ENCODE measurements at places on chromosomes 6 and 20.
A peak's percentile ranks its signal among the peaks of the same experiment; 100 is the strongest.

GRCh38 chr6:70381417-70381782 is 31.9 kb upstream of the FAM135A start:
- DNase-seq: no peak

- DNase-seq: no peak
Measured at GRCh38 chr6:113578691-113579090, 278.5 kb upstream of the MARCKS start.

DNA sequence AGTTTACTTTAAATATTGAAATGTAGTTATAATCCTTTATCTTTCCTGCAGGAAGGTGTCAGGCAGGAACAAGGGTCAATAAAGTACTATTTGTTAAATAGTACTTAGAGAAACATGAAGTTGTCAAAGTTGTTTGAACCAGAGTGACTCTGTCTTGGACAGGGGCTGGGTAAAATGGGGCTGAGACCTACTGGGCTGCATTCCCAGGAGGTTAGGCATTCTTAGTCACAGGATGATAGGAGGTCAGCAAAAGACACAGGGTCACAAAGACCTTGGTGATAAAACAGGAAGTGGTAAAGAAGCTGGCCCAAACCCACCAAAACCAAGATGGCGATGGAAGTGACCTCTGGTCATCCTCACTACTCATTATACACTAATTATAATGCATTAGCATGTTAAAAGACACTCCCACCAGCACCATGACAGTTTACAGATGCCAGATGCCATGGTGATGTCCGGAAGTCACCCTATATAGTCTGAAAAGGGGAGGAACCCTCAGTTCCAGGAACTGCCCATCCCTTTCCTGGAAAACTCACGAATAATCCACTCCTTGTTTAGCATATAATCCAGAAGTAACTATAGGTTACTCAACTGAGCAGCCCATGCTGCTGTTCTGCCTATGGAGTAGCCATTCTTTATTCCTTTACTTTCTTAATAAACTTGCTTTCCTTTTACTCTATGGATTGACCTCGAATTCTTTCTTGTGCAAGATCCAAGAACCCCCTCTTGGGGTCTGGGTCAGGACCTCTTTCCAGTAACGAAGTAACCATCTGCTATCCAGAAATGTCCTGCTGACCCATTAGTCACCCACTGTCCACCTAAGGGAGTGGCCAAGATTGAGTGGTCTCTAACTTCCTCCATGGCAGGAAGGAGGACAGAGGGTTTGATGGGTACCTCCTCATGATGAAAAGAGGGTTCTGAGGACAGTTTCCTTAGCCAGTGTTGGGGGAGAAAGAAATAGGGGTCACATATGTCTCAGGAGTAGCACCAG is 19.6 kb downstream of the SLC22A2 start:
- peak; percentile 66 for DNase-seq

GRCh38 chr6:50905297-50905696 is 86.6 kb downstream of the TFAP2B start:
- peak; percentile 78 for DNase-seq

GRCh38 chr6:95091823-95092436 is 485.4 kb upstream of the MANEA start:
- DNase-seq: peak; percentile 67

- DNase-seq: no peak
Measured at GRCh38 chr20:25491446-25492038, 84.1 kb downstream of the GINS1 start.

DNA sequence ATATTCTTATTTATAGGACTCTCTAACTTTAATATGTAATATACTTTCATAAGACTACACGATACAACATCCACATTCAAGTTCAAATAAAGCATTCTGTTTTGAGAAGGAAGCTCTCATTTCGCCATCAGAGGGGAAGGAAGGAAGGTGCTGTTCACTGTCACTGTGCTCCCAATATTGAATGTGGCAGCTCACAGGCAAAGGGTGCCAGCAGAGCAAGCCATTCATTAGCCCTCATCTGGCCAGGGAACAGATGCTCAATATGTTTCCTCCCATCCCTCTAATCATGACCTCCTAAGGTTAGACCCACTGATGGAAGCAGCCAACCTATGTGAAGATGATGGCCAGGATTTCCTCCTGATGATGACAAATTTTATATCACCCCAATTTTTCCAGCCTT is 154.4 kb downstream of the DST start:
- no peak for DNase-seq

DNA sequence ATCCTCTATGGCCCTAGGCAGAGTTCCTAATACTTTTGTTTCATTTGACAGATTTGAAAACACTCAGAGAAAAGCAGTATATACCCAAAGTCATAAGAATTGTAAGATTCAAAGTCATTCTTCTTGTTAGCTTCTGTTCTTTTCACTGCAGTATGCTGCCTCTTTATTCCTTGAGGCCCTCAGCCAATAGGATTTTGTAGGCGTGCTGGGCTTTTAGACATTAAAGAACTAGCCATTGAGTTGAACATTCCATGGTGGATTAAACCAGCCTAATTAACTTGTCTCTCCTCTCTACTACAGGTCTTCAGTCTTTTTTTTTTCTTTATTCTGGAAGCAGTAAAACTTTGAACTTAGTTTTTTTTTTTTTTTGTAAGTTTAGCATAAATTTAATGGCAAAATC is 186.3 kb downstream of the PLCB4 start:
- no peak for DNase-seq

DNA sequence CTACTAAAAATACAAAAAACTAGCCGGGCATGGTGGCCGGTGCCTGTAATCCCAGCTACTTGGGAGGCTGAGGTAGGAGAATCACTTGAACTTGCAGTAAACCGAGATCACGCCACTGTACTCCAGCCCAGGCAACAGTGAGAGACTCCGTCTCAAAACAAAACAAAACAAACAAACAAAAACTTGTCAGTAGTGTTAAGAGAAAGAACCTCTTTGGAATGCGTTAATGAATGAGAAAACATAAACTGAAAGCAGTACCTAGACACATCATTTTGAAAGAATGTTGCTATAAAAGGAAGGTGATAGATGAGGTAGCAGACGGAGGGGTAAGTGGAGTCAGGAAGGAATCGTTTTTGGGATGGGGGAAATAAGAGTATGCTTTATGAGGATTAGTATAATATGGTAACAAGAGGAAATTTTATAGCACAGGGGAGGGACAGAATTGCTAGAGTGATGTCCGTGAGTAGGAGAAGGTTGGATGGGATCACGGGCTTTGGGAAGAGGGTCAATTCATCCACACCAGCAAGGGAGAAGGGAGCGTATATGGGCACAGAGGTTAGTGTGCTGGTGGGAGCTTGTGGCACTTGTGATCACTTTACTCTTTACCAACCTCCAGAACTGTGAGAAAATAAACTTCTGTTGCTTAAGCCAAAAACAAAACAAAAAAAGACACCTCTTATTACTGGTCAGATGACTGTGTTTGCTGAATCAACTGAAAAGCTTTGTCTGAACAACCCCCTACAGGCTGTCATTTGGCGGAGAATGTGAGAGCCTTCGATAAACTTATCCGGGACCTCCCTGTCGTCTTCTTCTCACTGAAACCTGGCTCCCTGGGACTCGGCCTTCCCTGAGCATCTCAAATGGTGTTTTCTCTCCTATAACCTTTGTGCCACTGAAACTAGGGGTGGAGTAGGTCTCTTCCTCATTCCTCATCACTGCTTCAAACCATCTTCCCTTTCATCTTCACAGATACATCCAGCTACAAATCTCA is 48.9 kb upstream of the TFAP2A start:
- DNase-seq: peak; percentile 15

DNA sequence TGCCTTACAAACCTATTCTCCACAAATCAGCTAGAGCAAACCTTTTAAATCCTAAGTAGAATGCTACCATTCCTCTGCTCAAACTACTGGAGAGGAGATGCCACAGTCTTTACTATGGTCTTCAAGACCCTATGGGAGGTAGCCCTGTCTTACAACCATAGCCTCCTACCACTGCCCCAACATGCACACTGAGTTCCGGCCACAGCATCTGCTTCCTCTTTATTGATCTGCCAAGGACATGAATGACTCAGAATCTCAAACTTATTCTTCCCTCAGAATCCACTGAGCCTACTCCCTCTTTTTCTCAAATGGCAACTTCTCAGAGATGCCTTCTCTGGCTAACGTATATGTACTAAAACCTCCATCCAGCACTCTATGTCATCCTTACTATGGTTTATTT is 12.2 kb upstream of the ANKEF1 start:
- no peak for DNase-seq

DNA sequence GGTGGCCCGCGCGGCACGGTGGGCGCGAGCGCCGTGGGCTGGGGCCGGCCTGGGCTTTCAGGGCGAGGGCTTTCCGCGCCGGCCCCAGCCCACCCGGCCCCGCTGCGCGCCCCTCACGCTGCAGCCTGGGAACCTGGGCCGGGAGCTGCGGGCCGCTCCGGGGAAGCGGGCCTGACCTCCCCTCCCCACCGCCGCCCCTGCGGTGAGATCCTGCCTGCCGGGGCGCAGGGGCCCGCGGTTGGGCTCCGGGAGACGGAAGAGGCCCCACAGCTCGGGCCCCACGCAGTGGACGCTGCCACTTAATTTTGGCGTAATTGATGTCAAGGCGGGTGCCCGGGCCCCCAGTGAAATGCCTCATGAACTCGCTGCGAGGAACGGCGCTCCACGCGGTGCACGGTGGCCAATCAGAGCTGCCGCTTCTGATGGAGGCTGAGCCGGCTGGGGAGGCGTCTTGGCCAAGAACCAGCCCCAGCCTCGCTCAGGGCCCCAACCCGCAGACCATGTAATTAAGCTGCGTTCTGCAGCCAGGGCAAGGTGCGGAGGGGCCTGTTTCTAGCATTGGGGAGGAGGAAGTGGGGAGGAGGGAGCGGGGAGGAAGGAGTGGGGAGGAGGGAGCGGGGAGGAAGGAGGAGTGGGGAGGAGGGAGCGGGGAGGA is 96.1 kb upstream of the BHLHE23 start:
- DNase-seq: peak; percentile 35

DNA sequence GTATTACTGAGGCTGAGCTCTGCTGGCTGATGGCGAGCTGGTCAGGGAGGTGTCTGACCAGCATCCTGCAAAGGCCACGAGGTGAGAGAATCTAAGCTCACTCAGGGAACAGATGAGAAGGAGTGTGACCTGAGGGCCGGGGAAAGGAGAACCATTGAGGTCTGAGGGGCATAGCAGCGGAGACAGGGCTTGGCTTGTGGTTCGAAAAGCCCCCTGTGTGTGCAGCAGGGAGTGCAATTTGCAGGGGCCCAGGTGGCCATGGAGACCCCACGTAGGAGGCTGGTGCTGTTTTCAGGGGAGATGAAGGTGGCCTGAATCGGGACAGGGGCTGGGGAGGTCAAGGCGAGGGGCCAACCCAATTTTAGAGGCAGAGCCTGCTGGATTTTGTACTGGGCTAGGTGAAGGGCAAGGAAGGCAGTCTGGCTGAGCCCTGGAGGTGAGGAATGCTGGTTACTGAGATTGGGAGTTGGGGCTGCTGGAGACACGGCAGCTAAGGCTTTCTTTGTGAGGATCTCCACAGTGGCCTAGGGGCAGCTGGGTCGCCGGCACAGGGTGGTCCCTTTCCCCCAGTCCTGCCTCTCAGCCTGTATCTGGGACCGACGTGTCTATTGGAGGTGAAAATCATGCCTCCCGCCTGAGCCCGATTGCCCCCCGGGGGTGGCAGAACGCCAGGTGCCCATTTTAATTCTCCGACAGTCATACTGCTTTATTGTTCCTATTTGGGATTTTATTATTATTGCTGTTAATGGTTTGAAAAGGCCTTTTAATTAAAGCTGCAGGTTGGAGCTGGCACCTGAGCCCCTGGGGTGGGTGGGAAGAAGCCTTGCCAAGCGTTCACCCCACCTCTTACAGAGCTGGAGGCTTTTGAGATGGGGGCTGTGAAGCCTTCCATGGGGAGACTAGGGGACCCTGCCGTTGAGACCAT is 28.4 kb downstream of the DLGAP4 start:
- DNase-seq: no peak

DNA sequence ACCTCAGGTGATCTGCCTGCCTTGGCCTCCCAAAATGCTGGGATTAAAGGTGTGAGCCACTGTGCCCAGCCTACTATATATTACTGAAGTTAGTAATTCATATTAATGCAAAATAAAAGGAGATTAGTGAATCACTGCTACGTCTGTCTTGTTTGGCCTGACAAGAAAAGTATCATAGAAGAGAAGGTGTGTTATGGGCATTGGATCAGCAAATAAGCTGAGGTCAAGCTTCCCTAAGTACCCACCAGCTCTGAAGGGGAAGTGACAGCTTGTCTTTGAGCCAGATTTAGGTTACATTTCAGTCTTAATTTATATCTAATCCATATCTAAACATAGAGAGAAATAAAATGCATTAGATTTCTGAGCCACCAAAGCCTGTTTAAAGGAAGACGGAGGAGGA is 7.1 kb downstream of the SGK1 start:
- DNase-seq: no peak

- peak; percentile 87 for DNase-seq
Measured at GRCh38 chr6:17413313-17413750, 19.9 kb downstream of the CAP2 start.

Measured in PC-3 (cell line).